Hematopoietic multipotent progenitor cell treated with erythropoietin and hydrocortisone succinate and interleukin-3 and kit ligand, for 17 days (in vitro differentiated cells): ENCODE measurements at places on chromosomes 5 and 9.

DNA sequence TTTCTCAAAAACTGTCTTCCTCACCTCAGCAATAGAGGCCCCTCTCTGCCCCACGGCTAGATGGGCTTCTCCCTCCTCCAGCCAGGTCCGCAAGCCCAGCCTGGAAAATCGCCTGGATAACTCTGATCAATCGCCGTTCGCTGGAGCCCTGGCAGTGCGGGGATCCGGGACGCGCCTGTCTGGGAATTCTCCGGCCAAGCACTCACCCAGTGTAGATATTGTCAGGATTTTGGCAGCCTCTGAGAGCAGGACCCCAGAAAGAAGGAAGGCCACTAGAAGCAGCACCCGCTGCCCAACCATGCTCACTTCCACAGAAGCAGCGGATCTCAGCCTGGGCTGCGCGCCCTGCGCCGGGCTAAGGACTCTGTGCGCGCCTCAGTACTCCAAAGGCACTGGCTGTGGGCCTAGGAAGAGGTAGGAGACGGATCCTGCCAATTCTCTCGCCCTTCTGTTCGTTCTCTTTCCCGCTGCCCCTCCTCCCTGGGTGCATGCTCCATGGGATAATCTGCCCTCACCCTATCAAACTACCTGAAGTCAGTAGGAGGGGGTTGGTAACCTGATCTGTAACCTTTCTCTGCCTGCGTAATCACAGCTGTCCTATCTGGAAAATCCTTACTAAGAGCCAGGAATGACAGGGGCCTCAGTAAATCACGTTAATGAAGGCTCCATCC, at the start of gene UGT3A1:
Gene UGT3A1, minus strand, starts transcription at position 450 of the 671 bp plus-strand sequence. Its CDS starts 150 bp downstream, at position 300.
- DNase-seq = no peak

GRCh38 chr5:160419458-160420330, 813 bp upstream of the SLU7 start:
- DNase-seq = no peak

DNA sequence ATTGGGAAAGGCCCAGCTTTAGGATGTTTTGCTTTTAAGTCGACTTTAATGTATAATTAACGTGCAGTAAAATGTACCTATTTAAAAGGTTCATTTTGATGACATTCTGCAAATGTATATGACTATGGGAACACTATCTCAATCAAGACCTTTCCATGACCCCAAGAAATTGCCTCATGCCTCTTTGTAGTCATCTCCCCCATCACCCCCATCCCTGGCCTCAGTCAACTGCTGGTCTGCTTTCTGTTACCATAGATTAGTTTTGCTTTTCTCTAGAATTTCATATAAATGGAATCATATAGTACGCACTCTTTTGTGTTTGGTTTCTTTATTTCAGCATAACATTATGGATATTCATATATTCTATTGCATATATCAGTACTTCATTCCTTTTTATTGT, 80.7 kb upstream of the C9orf72 start:
- no peak for DNase-seq

DNA sequence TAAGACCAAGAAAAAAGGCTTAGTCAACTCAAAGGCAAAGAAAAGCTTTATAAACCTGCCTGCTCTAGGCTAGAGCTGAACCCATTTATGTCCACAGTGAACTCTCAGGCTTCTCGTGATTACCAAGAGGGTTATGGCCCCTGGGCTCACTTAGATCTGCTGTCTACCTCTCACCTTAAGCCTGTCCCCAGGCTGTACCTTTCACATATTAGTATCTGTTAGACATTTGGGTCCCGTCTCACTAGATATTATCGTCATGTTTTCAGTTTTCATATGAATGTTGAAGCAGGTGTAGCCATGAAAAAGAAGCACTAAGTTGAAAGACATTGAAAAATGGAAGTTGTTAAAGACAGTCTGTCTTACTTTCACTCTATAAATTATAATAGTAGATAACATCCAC, 75.2 kb upstream of the COX7C start:
- no peak for DNase-seq

DNA sequence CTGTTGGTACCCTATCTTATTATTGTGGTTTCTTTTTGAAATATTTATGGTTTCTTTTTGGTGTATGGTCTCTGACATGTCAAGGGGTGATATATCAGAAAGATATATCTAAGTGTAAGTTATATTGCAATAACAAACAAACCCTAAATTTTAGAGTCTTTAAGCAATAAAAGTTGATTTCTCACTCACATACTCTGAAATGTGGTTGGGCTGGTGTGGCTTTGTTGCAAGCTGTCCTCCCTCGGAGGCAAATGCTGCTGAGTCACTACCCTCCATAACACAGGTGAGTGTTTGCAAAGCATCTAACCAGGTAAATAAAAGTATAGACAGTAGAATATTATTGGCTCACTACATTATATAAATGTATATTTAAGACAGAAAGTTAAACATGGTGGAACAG, 253.2 kb downstream of the CDH18 start:
- DNase-seq = no peak
